Stimulated activated CD4-positive, alpha-beta T cell treated with anti-CD3 and anti-CD28 coated beads, TNF-alpha, amount 100 ng/mL, for 24 hours (primary cell): ENCODE measurements at places on chromosomes 1 and 21.

DNA sequence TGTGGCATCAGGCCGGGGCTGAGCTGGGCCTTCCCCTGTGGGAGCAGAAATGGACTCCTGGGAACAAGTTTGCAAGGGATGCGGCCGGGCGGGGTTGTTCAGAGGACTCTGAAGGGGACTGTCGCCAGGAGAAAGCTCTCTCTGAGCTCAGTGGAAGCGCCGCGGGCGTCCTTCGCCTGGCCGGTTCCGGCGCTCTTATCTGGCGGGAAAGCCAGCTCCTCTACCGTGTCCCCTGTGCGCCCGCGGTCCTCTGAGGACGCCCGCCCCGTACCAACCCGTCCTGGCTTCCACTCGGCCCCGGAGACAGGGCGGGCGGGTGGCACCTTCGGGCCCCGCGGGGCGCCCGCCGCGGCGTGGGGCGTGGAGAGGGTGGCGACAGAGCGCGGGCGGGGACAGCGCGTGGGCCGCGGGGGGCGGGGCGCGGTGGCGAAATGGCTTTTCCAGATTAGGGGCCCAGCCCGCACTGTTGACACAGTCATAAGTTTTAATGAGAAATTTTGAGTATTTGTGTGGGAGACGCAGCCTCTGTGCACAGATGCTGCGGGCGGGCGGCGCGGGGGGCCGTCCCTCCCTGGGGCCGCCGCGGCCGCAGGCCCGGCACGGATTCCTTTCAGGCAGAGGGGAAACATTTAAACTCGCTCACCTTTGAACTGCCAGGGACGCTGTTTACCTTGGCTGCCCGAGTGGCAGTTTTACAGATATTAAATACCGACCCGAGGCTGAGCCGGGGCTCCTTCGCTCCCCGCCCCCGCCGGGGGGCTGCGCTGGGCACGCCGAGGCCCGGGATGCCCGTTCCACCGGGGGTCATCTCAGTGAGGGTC is 70.2 kb downstream of the FOXD2 start:
- peak; percentile 51 for DNase-seq

DNA sequence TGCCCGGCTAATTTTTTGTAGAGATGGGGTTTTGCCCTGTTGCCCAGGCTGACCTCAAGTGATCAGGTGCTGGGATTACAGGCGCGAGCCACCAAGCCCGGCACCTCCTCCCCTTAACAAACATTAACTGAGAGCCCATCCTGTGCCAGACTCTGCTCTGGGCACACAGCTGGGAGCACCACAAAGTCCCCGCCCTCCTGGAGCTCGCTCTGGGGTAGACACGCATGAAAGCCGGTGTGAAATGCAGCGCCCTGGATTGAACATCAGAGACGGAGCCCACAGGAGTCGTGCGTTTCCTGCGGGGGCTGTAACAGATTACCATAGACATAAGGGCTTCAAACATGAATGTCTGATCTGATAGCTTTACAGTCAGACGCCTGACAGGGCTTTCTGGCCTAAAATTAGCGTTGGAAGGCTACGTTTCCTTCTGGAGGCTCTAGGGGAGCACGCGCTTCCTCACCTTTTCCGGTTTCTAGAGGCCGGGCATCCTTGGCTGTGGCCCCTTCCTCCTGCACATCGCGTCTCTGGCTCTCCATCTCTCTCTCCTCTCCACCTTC is 14.3 kb downstream of the SLC27A3 start:
- DNase-seq, result no peak

- DNase-seq, result no peak
These were observed 9.4 kb upstream of the ATP6V1G3 start for GRCh38 chr1:198549866-198550265.

DNA sequence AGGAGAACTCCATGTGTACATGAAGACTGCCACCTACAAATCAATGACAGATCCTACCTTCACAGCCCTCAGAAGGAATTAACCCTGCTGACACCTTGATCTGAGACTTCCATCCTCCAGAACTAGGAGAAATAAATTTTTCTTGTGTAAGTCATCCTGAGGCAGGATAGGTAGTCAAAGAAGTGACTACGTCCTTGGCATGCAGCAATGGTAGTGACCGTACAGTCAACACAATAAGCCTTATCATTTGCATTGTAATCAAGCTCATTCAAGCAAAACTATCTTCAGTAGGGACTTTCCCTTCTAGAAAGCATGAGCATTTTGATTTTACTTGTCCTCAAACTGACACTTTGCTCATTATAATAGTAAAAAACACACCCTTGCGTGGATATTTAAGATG is 64.0 kb upstream of the KCNK1 start:
- DNase-seq, result no peak

GRCh38 chr21:16117331-16117730 is 387.5 kb downstream of the USP25 start:
- no peak for DNase-seq

- no peak for DNase-seq
These were observed at the start of gene FOXD3 for GRCh38 chr1:63322114-63322943. Gene FOXD3 (plus strand): TSS chr1:63322567. CDS start chr1:63323059, 492 bp downstream.

- DNase-seq, result no peak
These were observed 236.4 kb upstream of the BEND5 start for GRCh38 chr1:49013079-49013478.

- DNase-seq, result no peak
These were observed 38.5 kb downstream of the MSTO1 start for GRCh38 chr1:155648207-155649147.

DNA sequence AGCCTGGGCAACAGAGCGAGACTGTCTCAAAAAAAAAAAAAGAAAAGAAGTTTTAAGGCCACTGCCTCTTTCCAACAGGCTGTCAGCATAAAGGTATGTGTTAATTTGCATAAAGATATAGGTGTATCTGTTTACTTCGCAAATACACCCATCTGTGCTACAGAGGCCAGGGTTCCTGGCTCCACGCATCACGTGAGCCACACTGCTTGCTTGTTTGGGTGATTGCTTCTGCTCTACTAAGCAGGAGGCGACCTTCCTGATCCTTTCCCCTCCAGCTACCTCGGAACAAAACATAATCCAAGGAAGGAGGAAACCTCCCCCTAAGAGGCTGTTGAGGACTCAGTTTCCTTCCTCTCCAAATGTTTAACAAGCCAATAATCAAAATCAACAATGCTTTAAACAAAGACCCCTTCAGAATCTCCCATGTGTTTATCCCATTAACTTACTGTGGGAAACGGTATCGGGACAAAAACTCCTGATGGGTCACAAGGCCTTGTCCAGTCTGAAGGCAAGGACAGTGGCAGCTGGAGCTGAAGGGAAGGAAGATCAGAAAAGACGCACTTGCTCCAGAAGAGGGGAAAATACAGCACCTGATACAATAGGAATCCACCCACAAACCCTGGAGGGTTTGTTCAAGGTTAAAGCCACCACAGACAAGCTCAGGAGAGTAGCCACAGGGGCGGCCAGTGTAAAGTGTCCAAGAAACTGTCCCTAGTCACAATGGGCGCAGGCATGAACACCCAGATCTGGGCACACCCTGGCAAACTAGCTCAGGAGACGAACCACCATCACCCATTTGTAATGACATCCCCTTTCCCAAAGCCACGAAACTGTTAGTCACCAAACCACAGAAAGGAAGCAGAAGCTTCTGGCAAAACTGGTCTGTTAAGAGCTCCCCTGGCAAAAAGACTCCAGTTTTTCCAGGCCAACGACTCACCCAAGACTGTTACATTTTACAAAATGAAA is 17.2 kb downstream of the CTNNBIP1 start:
- DNase-seq, result no peak

GRCh38 chr1:3215198-3216014 is 146.4 kb downstream of the PRDM16 start:
- DNase-seq, result no peak

- DNase-seq, result no peak
These were observed 45.5 kb downstream of the RABGAP1L start for GRCh38 chr1:174204697-174205308.

DNA sequence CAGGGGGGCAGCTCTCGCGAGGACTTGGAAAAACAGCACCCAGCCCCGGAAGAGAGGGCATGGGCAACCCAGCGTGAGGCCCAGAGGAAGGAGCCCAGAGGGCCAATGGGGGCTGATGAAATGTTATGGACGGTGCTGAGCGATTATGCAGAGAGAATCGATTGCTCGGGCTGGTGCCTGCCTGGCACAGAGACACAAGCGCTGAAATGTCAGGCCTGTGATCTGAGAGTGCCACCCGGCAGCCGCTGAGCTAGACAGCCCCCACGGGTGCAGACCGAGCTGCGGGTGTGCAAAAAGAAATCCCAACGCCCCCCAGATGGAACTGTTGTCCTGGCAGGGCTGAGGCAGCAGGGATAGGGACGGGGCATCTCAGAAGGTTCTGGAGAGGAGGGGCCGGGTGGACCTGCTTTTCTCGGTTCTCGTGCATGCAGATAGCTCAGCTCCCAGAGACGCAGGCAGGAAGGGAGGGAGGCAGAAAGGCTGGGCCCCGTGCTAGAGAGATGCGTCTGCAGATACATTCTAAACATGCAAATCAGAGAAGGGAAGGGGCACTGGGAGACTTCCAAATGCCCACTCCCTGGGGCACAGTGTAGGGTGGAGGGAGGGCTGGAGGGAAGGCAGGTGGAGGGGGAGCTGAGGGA is 41.5 kb downstream of the TAS1R2 start:
- no peak for DNase-seq

DNA sequence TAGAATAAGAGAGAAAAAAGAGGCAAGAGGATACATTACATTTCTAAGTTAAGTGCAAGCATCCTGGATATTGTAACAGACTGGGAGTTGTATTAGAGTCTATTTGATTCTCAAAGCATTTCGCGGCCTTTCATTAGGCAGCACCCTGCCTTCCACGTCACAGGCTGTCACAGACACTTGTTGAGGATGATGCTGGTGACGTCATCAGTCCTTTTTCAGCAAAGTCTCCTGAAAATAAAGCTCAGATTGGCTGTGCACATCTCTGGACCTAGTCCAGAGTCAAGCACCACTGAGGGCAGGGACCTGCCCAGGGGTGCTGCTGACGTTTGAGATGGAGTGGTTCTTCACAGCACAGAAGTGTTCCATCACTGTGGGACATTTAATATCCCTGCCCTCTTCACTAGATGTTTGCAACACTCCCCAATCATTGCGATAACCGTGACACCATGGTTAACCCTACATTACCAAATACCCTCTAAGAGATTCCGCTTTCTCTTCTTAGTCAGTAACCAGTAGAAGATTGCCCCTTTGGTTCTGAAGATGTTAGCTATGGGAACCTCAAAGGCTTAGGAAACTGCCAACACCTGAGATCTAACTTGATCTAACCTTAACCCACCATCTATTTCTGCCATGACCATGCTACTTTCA is 72.7 kb upstream of the F3 start:
- no peak for DNase-seq

DNA sequence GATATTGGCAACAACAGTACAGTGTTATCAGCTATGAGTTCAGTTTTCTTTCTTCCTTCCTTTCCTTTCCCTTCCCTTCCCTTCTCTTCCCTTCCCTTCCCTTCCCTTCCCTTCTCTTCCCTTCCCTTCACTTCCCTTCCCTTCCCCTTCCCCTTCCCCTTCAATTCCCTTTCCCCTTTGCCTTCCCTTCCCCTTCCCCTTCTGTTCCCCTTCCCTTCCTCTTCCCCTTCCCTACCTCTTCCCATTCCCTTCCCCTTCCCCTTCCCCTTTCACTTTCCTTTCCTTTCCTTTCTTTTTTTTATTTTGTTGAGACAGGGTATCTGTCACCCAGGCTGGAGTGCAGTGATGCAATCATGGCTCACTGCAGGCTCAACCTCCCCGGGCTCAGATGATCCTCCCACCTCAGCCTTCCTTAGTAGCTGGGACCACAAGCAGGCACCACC is 72.3 kb upstream of the CAPZB start:
- DNase-seq, result no peak

DNA sequence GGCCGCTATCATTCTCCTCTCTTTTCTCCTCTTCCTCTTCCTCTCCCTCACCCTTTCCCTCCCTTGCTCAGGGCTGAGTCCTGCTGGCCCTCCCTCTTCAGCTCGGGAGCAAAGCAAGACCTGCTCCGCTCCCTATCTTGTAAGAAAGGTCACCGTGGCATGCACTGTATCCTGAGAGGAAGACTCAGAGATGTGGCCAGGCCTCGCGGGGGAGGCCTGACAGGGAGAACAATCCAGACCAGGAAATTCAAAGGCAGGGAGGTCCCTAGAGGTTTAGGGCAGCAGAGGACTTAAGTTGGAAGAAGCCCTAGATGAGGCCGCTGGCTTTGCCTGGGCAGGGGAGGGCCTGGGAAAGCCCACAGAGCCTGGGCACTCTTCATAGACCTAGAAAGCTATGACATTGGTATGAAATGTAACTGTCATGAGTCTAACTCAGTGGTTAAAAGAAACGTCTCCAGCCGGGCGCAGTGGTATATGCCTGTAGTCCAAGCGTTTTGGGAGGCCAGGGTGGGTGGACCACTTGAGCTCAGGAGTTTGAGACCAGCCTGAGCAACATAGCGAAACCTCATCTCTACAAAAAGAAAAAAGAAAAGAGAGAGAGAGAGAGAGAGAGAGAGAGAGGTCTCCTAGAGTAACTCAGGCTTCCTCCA is 14.6 kb upstream of the PTAFR start:
- DNase-seq, result no peak

- no peak for DNase-seq
These were observed 50.8 kb downstream of the KCNAB2 start for GRCh38 chr1:6096243-6097116.

- DNase-seq, result no peak
These were observed 1280.7 kb upstream of the TMPRSS15 start for GRCh38 chr21:19684328-19684727.

- DNase-seq, result no peak
These were observed 58.6 kb upstream of the ZNF281 start for GRCh38 chr1:200468264-200469001.

- DNase-seq, result no peak
These were observed 132.9 kb upstream of the C1orf21 start for GRCh38 chr1:184253921-184254320.

DNA sequence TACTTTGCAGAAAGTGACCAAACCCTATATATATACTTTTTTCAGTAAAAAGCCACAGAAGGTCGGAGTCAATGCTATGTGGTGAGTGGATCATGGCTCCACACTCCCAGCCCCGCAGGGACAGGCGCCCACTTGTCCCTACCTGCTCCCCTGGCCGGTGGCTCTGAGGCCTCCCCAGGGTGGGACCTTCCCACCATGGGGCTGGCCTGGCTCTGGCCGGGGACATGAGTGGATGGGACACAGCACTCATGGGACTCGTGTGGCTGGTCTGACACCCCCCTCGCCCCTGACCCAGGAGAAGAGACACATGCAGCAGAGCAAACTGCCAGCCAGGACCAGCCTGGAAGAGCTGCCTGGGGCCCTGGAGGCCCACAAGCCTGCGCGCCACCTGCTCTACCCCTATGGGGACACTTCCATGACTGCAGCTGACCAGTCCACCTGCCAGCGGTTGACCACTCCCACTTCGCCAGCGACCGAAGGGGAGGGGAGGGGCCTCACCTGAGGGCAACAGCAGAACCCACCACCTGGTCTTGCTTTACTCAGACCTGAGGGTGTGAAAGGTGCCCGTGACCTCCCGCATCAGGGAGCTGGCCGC is 2.2 kb downstream of the SPATC1L start:
- no peak for DNase-seq
